ENCODE measurements at places on chromosomes 2 and 18.

GRCh38 chr2:218958276-218958675 lies 1.2 kb upstream of the CDK5R2 start:
- peak; percentile 52 for DNase-seq

DNA sequence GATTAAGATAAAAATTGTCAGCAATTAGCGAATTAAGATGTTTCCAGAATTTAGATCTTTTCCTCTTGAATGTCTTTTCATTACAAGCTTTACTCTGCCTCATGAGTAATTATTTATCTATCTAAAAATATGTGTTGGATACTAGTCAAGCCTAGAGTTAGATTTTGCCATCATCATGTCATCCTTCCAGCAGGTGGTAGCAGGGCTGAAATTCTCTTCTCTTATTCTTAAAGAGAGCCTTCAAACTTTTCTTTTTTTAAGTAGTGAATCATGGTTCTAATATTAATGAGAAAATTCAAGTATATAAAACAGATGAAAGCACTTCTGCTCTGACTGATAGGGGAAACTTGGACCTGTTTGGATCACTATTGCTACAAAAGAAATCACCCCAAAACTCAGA lies 240.7 kb upstream of the EPAS1 start:
- DNase-seq, result no peak

DNA sequence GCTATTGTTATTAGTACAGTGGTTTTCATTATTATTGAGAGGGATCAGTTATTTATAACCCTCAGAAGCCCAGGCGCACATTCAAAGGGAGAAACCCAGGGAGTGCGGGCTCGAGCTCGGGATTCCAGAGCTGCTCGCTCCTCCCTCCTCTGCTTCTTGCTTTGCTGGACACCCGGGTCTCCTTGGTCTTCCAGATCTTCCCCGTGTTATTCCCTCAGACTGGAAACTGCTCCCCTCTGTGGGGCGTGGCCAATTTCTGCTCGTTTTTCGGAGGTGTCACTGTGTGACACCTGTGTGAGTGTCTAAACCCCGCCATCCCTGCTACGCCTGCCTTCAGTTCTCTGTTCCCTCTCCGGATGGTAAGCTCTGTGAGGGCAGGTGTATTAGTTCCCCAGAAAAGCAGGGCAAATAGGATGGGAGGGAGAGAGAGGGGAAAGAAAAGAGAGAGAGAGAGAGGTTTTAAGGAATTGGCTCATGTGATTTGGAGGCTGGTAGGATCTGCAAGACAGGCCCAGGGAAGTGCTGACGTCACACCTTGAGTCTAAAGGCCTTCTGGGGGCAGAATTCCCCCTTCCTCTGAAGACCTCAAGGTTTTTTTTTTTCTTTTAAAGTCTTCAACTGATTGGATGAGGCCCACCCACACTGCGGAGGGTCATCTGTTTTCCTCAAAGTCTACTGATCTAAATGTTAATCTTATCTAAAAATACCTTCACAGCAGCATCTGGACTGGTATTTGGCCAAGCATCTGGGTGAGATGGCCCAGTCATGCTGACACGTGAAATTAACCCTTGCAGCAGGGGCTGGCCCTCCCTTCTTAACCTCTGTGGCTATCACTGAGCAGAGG lies 457.3 kb upstream of the ID2 start:
- no peak for DNase-seq

GRCh38 chr18:36191711-36192110 lies 4.4 kb downstream of the MOCOS start:
- no peak for DNase-seq

GRCh38 chr18:55206927-55207326 lies 247.7 kb upstream of the CCDC68 start:
- DNase-seq, result no peak

DNA sequence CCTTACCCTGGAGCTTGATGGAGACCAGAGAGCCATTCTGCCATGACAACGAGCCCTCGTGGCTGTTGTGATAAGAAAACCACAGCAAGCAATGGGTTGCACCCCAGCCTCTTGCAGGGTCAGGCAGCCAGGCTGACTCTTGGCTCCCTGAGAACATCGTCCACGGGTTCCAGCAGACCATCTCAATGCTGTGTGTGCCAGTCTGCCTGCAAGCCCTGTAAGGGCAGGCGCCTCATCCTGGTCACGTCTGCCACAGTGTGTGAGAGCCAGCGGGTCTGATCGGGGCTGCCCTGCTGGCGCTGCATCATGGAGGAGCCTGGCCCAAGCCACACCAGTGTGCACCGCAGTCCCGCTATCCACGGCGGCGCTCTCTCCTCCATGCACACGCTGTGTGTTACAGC lies 71.0 kb upstream of the MGAT4A start:
- DNase-seq, result no peak

DNA sequence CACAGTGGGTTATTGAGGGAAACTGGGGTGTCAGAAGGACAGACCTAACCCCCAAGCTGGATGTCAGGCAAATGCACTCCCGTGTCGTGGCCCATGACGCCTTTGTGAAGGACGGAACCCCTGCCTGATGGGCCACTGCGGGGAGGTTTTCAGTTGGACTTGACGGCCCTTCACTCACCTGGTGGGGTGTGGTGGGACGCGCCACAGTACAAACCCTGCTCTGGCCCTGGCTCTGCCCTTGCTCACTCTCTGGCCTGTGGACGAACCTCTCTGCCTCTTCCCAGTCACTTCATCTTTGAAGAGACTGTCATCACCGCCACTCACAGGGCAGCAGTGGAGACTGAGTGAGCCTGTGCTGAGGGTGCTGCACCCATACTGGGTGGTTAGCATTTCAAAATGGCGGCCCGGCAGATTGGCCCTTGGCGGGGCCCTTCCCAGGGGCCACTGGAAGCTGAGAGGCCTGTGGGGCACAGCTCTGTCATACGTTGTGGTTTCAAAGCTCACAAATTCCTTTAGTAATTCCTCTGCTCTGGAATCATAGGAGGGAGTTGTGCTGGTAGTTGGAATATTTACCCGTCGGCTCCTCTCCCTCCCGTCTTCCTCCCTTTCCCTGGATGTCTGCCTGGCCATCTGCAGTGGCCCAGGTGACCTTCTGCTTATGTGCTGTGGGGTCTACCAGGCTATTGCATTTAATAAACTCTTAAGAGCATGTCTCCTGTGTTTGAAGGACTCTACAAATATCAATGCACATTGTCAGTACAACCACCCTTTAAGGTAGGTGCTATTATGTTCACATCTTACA lies 200.6 kb downstream of the CTIF start:
- DNase-seq, result no peak

- DNase-seq, result no peak
Measured at GRCh38 chr18:69956057-69956456, 8.4 kb upstream of the CD226 start.

GRCh38 chr2:6986912-6987361 lies 69.7 kb downstream of the RNF144A start:
- no peak for DNase-seq

- DNase-seq, result no peak
Measured at GRCh38 chr2:149645391-149645790, 57.8 kb upstream of the MMADHC start.

DNA sequence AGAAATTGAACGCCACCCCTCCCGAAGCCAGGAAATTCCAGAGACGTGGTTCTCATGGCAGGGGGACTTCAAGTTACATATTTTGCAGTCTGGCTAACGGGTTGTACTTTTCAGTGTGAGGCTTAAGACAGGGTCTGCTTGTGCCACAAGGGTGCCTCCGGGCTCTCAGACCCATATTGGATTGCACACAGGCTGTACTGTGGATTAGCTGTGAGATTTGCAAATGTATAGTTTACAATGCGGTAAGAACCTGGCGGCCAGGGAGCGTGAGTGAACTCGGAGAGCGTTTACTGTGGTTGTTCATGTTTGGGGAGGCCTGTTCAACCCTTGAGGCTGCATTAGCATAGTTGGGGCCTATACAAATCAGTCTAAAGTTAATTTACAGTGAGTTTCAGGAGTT lies 143.9 kb upstream of the SIX2 start:
- no peak for DNase-seq

GRCh38 chr18:75208836-75209128 lies 157 bp downstream of the PTGR3 start:
- no peak for DNase-seq

DNA sequence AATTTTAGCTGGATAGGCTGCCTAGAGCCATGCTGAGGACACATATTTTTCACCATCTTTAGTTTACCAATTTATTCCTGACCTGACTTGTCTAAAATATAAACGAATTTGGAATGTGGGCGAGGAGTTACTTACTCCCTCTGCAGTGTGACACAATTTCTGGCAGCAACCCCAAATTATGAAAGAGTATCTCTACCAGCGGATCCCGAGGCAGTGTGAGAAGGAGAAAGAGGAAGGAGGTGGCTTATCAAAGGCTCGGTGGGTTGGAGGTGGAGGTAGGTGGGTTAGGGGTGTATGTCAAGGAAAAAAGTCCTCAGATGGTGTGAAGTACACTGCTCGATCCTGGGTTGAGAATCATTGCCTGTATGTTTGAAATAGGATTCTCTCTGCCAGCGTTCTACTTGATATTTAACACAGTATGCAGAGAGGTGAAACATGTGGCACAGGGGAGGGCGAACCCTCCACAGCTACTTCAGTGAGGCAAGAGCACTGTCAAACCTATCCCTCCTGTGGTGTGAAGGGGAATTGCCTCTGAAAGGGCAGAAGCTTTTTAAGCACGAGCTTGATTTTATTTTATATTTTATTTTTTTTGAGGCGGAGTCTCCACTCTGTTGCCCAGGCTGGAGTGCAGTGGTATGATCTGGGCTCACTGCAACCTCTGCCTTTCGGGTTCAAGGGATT lies 76.0 kb downstream of the RFTN2 start:
- no peak for DNase-seq

- DNase-seq, result no peak
Measured at GRCh38 chr18:39701055-39701783, 2135.6 kb upstream of the CELF4 start.

DNA sequence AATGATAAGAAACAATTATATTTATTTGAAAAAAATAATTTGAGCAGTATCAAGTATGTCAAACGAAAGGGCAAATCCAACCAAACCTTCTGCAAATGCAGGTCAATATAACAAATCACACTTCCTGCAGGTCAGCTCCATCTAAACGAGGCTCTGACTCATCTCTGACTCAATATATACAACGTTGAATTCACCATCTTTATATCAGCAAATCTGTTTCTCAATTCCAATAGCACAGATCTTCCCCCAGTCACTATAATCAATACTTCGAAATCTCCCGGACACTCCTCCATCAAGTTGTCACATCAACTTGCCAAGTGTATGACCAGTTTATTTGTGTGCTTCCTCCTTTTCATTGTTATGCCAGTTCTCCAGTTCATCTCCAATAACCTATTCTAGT lies 388.9 kb downstream of the ZEB2 start:
- DNase-seq, result no peak

- DNase-seq, result no peak
Measured at GRCh38 chr18:8869696-8870095, 164.3 kb downstream of the MTCL1 start.

DNA sequence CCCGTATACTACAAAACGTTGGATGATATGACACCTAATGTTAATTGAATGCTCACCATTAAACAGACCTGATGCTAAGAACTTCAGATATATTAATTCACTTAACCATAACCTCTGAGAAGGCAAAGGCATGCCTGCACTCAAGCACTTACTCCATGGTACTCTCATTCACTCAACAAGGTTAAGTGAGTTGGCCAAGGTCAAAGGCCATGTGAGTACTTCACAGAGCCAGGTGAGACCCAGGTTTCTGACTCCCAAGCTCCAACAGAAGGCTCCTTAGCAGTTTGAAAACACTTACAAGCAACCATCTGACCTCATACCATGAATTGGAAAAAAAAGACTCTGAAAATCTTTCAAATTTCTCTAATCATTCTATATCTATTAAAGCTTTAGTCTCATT lies 198.8 kb downstream of the L3MBTL4 start:
- DNase-seq, result no peak

DNA sequence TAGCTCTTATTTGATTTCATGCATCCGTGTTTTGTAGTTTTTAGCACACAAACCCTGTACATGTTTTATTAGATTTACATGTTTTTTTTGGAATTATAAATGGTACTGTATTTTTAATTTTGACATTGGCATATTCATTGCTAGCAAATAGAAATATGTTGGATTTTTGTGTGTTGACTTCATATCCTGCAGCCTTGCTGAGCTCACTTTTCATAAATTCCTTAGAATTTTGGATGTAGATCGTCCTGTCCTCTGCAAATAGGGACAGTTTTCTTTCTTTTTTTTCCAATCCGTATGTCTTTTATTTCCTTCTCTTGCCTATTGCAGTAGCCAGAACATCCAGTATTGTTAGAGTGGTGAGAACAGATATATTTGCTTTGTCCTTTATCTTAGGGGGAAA lies 46.7 kb upstream of the GPR17 start:
- DNase-seq, result no peak

- no peak for DNase-seq
Measured at GRCh38 chr2:235924675-235925063, 243.5 kb downstream of the GBX2 start.

DNA sequence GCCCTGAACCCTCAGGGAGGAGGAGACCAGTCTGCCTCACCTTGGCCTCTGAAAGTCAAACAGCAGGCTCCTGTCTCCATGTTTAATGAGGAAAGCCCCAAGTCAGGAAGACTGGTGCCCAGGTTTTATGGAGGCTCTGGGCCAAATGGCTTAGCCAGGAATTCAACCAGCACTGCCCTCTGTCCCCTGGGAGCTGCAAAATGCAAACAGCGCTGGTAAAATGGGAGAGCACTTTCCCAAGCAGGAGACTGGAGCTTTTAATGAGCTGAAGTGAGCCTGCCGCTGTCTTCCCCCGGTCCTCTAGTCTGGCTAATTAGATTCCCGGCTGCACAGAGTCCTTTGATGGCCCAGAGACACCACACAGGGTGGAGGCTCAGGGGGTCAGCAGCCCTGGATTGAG lies 276.0 kb upstream of the TRIB2 start:
- no peak for DNase-seq

DNA sequence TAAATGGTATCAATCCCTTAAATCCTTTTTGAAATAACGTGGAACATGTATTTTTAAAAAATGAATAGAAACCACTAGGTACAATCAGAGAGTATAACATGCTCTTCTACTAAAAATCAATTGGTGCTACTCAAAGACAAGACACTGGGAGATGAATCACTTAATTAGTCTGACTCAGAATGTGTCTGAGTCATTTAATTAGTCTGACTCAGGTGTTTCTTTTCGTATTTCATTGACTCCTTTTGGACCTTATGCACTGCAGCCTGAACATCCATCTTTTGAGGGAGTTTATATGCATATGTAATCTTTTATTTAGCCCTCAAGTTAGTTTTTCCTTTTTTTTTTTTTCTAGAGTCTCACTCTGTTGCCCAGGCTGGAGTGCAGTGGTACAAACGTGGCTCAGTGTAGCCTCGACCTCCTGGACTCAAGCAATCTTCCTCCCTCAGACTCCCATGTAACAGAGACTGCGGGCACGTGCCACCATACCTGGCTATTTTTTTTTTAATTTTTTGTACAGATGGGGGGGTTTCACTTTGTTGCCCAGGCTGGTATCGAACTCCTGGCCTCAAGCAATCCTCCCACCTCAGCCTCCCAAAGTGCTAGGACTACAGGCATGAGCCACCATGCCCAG lies 26.5 kb downstream of the PPP4R3B start:
- DNase-seq, result no peak

- DNase-seq, result no peak
Measured at GRCh38 chr2:53753041-53753440, 14.6 kb upstream of the CHAC2 start.
